ENCODE measurements at places on chromosomes 13 and 19.

- no peak for DNase-seq
These were observed 285.8 kb downstream of the MYO16 start for GRCh38 chr13:108915095-108915633.

DNA sequence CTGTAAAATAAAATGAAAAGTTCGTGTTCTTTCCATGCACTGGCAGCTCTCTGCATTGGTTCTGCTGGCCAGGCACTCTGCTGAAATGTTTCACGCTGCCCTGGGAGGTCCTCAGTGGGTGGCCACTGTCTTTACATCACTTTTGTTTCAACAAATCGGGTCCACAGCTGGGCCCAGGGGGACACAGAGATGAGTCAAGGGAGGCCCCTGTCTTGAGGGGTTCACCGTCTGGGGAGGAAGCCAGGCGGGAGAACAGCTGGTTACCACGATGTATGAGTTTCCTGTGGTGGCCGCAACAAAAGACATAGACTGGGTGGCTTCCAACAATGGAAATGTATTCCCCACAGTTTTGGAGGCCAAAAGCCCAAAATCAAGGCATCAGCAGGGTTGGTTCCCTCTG lies 5.1 kb upstream of the KLF2 start:
- no peak for DNase-seq

- no peak for DNase-seq
These were observed 7.7 kb upstream of the GPR18 start for GRCh38 chr13:99265821-99266426.

GRCh38 chr13:97121894-97122293 lies 100.2 kb upstream of the MBNL2 start:
- no peak for DNase-seq

- no peak for DNase-seq
These were observed 279.8 kb downstream of the DNAJC15 start for GRCh38 chr13:43303033-43303729.

DNA sequence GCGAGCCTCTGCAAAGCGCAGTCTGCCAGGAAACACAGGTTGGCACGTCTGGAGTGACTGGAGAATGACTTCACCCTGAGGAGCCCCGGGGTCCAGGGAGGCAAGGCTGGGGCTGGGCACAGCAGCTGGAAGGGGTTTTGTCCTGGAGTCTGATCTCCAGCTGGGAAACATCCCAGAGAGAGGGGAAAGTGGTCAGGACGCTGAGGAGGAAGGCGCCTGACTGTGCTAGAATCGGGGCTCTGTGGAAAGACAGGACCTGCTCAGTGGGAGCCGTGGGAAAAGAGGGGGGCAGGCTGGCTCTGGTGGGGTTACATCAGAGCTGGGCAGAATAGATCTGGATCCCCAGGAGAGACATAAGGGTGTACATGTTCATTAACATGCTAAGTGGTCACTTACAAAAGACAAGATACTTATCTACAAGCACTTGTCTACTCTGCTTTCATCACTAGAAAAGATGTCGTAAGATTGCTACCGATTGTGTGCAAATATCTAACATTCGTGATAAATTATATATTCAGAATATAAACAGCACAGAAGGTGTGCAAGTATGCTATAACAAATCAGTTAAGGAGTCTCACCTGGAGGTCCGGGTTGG lies 106.6 kb downstream of the COL4A1 start:
- no peak for DNase-seq

- DNase-seq = no peak
These were observed 279.2 kb upstream of the PRR20A start for GRCh38 chr13:56861476-56861875.

GRCh38 chr13:79621902-79622301 lies 140.9 kb downstream of the NDFIP2 start:
- DNase-seq = no peak

DNA sequence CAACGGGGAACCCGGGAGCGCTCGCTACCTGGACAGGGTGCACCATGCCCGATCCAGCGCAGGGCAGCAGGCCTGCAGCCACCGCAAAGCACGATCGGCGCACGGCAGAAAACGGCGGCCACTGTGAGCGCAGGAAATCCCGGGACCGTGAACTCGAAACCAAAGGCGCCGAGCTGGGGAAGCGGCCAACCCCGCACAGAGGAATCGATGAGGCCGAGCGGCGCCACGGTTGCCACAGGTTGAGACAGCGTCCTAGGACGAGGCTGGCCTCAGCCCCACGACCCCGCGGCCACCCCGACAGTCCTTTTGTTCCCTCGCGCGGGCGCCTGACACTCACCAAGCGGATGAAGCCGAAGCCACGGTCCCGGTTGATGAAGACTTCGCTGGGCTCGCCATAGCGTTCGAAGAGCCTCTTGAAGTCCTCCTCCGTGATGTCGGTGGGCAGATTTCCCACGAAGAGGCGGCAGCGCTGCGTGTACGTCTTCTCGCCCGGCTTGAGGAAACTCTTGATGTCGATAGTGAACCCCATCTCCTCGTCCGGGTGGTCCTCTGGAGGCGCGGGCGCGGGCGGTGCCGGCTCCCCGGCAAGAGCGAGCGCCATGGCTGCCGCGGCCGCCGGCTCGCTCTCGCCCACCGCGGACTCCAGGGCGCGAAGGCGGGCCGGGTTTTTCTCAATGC lies 557 bp downstream of the PSPC1 start:
- peak; percentile 69 for DNase-seq

- DNase-seq = no peak
These were observed 12.4 kb upstream of the NEK5 start for GRCh38 chr13:52141299-52141698.

DNA sequence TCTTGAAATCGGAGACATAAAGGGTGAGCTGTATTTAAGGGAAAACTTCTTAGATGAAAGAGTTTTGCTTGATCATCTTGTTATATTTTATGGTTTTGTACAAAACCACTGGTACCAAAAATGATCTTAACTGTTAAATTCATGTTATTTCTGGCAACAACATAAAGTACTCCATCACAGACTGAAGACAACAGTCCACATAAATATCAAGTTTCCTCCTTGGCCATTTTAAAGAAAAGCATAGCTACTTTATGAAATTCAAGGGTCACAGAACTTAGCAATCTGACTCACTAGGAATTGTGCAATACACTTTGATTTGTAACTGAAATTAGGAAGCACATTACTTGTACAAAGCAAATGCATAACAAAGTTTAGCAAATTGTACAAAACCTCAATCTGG lies 66.3 kb downstream of the TBC1D4 start:
- no peak for DNase-seq

GRCh38 chr13:100196375-100196774 lies 107.5 kb downstream of the PCCA start:
- DNase-seq = no peak

DNA sequence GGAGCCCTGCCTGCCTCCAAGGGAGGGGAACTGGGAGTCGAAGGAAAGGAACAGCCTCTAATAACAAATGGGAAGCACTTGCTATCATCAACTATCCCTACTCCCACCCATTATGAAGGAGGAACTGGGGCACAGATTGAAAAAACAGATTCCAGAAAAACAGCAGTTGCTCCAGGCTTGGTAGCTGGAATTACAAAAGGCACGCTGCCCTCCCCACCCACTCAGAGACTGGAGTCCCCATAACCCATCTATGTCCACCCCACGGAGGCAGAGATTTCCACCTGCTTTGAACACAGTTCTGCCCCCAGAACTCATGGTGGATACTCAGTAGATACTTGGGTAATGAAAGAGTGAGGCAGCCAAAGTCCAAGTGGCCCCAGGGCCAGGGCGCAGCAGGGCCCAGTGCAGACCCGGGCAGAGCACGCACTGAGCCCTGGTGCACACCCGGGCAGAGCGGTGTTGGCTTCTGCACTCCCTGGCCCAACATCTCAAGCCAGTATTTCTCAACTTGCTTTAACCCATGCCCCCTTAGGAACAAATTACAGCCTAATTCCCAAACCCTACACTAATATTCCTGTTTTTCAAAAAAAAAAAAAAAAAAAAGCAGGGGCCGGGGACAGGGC lies 19.1 kb upstream of the CCNP start:
- DNase-seq = no peak

DNA sequence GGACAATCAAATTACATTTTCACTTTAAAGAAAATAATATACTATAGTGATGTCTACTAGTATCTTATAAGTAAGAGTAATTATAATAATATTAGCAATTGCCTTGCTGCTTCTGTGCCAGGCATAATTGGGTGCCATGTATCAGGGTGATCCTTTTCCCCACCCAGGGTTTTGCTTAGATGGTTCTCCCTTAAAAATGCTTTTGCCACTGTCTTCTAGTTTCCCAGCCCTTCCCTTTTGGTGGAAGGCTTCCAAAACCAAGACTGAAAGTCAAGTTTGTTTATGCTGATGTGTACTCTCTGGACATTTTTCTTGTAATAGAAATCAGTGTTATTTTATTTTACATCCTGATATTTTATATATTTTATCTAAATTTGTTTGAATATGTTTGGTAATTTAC lies 77.8 kb downstream of the ITGBL1 start:
- DNase-seq = no peak

- DNase-seq = no peak
These were observed 1228.3 kb upstream of the PCDH20 start for GRCh38 chr13:62643799-62644524.

- peak; percentile 65 for DNase-seq
These were observed 125.7 kb downstream of the TNFRSF19 start for GRCh38 chr13:23695711-23696464.

DNA sequence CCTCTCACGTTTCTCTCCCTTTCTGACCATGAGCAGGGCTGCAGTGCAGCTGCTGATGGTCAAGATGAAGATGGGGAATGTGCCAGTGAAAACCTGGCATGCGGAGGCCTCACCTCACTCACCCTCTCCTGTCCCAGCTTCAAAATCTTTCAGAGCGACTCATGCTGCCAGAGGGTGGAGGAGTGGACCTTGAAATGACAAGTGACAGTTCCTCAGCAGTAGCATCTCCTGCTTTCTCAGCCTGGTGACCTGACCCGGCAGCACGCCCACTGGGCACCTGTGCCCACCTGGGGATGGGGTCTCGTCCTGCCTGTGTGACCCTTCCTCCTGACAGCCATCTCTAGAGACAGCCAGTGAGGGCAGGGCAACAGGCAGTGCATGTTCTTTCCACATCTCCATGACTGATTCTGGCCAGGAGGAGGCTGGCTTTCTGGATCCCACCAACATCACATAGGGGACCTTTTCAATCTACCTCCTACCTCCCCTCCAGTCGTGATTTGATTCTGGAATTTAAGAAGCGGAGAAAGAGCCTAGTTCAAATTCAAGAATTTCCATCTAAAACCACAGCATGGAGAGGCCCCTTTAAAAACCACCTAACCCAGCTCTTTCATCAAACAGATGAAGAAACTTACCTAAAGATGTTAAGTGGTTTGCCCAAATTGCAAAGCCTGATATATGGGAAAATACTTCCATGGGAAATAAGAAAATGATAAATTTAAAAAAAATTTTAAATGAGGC lies 45.8 kb downstream of the RFX2 start:
- peak; percentile 21 for DNase-seq

DNA sequence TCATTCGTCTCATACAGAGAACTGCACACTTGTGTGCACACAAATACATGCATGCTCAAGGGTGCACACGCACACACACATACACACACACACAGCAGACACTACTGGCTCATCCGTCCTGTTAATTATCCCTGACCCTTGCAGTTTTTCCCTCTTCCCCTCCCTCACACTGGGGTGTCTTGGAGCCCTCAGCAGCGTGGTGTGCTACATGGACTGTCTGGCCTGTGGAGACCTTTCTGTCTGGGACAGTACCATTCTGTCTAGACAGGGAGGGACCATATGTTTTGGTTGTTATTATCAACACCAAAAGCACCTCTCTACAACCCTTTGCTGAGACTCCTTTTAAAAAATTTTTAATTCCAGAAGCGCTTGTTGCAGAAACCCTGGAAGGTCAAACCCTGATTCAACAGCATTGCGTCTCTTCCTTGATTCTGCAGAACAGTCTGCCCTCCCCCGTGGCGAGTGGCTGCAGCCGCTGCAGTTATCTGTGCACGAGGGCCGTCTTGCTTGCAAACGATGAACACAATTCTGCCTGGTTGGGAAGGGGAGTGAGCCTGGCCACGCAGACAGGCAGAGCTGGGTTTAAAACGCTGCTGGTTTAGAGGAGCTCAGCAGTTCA lies 374.0 kb downstream of the IRS2 start:
- DNase-seq = no peak

DNA sequence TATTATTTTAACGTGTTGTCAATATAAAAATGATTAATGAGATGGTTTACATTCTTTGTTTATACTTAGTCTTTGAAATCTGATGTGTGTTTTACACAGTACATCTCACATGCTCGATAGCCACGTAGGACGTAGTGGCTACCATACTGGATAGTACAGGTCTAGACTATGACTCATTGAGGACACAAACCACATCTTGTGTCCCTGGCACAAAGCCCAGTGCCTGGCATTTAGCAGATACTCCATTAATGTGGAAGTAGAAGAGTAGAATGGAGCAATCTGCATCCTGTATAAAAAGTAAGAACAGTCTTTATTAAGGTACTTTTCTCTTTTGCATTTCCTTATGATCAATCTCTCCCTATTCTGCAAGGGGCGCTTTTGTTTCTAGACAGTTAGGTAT lies 49.0 kb upstream of the FRY start:
- no peak for DNase-seq

DNA sequence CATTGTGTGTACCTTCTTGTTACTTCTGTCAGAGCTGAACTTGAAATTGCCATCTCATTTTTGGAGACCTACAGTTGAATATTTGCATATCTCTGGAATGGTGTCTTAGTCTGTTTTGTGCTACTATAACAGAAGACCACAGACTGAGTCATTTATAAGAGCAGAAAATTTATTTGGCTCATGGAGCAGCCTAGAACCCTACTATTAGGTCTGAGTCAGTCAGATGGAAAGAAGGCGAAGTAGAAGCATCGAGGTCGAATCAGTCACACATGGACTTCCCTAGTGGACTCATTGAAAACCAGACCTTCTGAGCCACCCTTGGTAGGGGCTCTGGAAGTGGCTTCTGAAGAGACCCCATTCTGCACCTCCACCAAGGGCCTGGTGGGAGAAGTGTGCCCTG lies 33.9 kb upstream of the TPT1 start:
- DNase-seq = no peak

- DNase-seq = peak; percentile 89
These were observed 2.2 kb downstream of the CXCL17 start for GRCh38 chr19:42440357-42441048.

GRCh38 chr13:51833980-51834379 lies 11.0 kb downstream of the TMEM272 start:
- DNase-seq = no peak

DNA sequence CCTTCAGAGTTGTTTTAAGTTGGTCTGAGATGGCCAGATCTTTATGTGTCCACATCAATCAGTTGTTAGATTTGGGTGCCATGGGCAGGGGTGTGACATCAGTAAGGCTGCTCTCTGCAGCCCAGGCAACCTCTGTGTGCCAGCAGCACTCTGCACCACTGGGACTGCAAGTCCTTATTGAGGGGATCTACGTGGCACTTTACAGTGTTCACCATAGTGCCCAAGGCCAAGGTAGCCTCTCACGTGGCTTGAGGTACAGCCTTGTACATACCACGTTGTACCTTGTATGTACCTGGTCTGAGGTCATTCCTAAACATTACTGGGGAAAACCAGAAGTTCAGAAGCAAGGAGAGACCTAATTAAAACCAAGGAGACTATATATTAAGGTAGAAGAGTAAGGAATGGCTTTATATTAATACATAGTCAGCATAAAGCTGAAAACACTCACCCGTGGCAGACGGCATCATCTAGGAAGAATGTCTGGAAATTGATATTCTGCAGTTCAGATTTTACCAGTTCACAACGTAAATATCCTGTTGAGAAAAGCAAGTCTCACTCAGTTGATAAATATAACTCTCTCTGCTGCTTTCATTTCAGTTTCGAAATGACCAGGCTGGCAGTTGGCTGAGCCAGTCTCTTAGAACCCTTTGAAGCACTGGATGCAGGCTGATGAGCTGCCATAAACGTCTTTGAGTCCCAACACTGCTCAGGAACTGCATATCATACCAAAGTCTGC lies 128.8 kb downstream of the ZDHHC20 start:
- DNase-seq = no peak

GRCh38 chr19:28492621-28493020 lies 720.3 kb downstream of the UQCRFS1 start:
- no peak for DNase-seq

Data from activated CD4-positive, CD25-positive, alpha-beta regulatory T cell treated with anti-CD3 and anti-CD28 coated beads, Interleukin-2, amount 50 U/mL, for 72 hours (primary cell).